ENCODE measurements at places on chromosomes 7 and 10. TPM values are rescaled to one million over a fixed set of nuclear protein-coding genes. Genes with fewer than 3 reads are reported as not detected.

DLX6 gene
- total RNA-seq, result 1.6 TPM

VWDE gene
- total RNA-seq, result 0.11 TPM

TRIM50 gene
- not detected for total RNA-seq

TMEM178B gene
- total RNA-seq, result 0.11 TPM

SPDYE6 gene
- not detected for total RNA-seq

GNAT3 gene
- total RNA-seq, result not detected

SPDYE2B gene
- total RNA-seq, result not detected

ZNF804B gene
- total RNA-seq, result not detected

LIPN gene
- not detected for total RNA-seq

SLC18A3 gene
- total RNA-seq, result not detected

CHN2 gene
- not detected for total RNA-seq

NANOS1 gene
- total RNA-seq, result 1.4 TPM

SLK gene
- total RNA-seq, result 54.9 TPM

ZNF736 gene
- total RNA-seq, result 17.7 TPM

GIMAP1 gene
- total RNA-seq, result 0.13 TPM

AKR1E2 gene
- total RNA-seq, result 8.1 TPM

NAT16 gene
- 0.11 TPM for total RNA-seq

TRPV5 gene
- not detected for total RNA-seq

MRC1 gene
- total RNA-seq, result 0.26 TPM

SUMF2 gene
- 234 TPM for total RNA-seq

AGMO gene
- 0.32 TPM for total RNA-seq

CCDC3 gene
- total RNA-seq, result 2.2 TPM

NUDCD3 gene
- total RNA-seq, result 51.2 TPM

TRIL gene
- 0.13 TPM for total RNA-seq

FOXL3 gene
- total RNA-seq, result not detected

LDB3 gene
- total RNA-seq, result 0.11 TPM

LHFPL3 gene
- total RNA-seq, result not detected

GHRHR gene
- not detected for total RNA-seq

SLC26A3 gene
- not detected for total RNA-seq

SLC13A4 gene
- total RNA-seq, result 0.76 TPM

TRPV6 gene
- not detected for total RNA-seq

MDH2 gene
- total RNA-seq, result 42.1 TPM

C10orf95 gene
- not detected for total RNA-seq

PNLIPRP3 gene
- total RNA-seq, result not detected

GJD4 gene
- total RNA-seq, result 0.22 TPM

INMT gene
- 0.65 TPM for total RNA-seq

MUC12 gene
- total RNA-seq, result not detected

IL15RA gene
- 3.3 TPM for total RNA-seq

AKR1C8 gene
- not detected for total RNA-seq

MYL10 gene
- not detected for total RNA-seq

MINDY4 gene
- 8.4 TPM for total RNA-seq

LIPA gene
- 56.8 TPM for total RNA-seq
